ENCODE measurements at places on chromosomes 3 and 15. TPM values are rescaled to one million over a fixed set of nuclear protein-coding genes. Genes with fewer than 3 reads are reported as not detected.

- H3K27me3 ChIP-seq, result no peaks in the 10 kb centered on the region
- H3K4me1 ChIP-seq, result no peaks in the 10 kb centered on the region
- no peak for DNase-seq
- no peak overlapping the region for H3K4me3 ChIP-seq
Observed at GRCh38 chr3:135989242-135989641, 23.7 kb downstream of the PPP2R3A start.

DNA sequence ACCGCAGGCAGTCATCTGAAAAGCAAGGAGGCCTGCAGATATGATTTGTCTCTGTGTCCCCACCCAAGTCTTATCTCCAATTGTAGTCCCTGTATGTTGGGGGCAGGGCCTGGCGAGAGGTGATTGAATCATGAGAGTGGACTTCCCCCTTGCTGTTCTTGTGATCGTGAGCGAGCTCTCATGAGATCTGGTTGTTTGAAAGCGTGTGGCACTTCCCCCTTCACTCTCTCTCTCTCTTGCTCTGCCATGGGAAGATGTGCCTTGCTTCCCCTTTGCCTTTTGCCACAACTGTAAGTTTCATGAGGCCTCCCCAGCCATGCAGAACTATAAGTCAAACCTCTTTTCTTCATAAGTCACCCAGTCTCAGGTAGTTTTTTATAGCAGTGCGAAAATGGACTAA lies 83.3 kb downstream of the TMCO5A start:
- H3K27ac ChIP-seq, result no peak overlapping the region
- H3K36me3 ChIP-seq, result no peaks in the 10 kb centered on the region
- no peak for DNase-seq
- H3K4me3 ChIP-seq, result no peak overlapping the region
- no peaks in the 10 kb centered on the region for H3K4me1 ChIP-seq
- no peaks in the 10 kb centered on the region for H3K27me3 ChIP-seq

DNA sequence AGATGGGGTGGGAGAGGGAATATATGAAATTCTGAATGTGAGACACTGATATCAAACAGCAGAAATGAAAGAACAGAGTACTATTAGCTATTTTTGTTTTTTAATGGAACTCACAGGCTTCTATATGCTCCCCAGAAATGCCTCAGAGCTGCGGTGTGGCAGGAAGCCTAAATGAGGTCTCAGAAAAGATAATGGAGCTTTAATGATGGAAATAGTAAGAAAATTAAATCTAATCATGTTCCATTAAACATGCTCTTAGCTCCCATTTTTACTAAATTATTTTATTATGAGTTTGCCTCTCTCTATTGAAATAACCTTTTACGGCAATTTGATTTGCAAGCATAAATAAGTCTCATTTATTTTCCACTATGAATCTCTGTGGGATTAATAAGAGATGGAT lies 378.9 kb downstream of the ULK4 start:
- no peaks in the 10 kb centered on the region for H3K27me3 ChIP-seq
- H3K4me3 ChIP-seq, result no peak overlapping the region
- no peak for DNase-seq
- H3K36me3 ChIP-seq, result no peaks in the 10 kb centered on the region
- no peaks in the 10 kb centered on the region for H3K4me1 ChIP-seq

GRCh38 chr15:25725758-25726157 lies 137.4 kb downstream of the ATP10A start:
- no peaks in the 10 kb centered on the region for H3K36me3 ChIP-seq
- no peaks in the 10 kb centered on the region for H3K27me3 ChIP-seq
- H3K27ac ChIP-seq, result no peak overlapping the region
- no peak overlapping the region for H3K4me3 ChIP-seq

DNA sequence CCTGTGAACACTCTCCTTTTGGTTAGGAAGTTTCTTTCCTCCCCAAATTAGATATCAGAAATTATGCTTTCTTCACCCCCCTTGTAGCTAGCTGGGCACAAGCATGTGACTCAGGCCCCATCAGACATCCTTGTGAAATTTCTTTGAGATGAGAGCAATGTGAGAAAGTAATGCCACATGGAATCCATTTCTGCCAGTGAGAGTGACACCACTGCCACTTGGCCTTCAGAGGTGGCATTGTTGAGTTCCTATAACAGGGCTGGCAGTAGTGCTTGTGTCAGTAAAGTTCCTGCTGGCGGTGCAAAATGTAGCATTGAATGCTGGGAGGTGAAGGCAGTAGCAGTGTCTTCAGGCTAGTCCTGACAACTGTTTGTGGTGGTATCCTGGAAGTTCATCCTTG lies 80.7 kb upstream of the ZNF280D start:
- H3K36me3 ChIP-seq, result no peaks in the 10 kb centered on the region
- H3K27me3 ChIP-seq, result no peaks in the 10 kb centered on the region
- no peaks in the 10 kb centered on the region for H3K4me1 ChIP-seq
- H3K27ac ChIP-seq, result no peak overlapping the region
- H3K4me3 ChIP-seq, result no peak overlapping the region

DNA sequence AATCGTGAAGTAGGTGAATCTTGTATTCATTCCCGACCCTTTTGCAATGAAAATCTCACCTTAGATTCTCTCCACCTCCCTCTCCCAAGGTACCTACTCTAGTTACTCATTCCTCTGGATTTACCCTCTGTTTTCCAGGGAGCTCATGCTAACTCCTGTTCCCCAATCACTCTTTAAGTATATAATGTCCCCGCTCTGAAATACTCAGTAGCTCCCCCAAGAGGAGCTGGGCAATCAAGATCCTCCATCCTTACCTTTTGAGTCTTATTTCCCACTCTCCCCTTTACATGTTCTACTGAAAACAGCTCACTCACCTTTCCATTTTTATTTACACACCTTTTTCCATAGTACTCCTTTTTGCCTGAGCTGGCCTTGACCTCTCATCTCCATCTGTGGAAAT lies 599.9 kb downstream of the RBMS3 start:
- H3K4me1 ChIP-seq, result no peaks in the 10 kb centered on the region
- H3K36me3 ChIP-seq, result no peaks in the 10 kb centered on the region
- DNase-seq, result no peak

The C2CD4A gene
- total RNA-seq, result 0.13 TPM

- DNase-seq, result no peak
- H3K27me3 ChIP-seq, result no peaks in the 10 kb centered on the region
- H3K4me1 ChIP-seq, result peaks cover 10% of the 10 kb centered on the region
- no peak overlapping the region for H3K27ac ChIP-seq
Observed at GRCh38 chr3:44516230-44516629, 38.8 kb upstream of the ZNF445 start.

- no peaks in the 10 kb centered on the region for H3K36me3 ChIP-seq
- H3K4me3 ChIP-seq, result no peak overlapping the region
- H3K27me3 ChIP-seq, result peaks cover 49% of the 10 kb centered on the region
- no peaks in the 10 kb centered on the region for H3K4me1 ChIP-seq
Observed at GRCh38 chr15:96343113-96344059, 12.9 kb downstream of the NR2F2 start.

The ARGFX gene
- total RNA-seq, result not detected

The RAD18 gene
- total RNA-seq, result 38.5 TPM

- no peaks in the 10 kb centered on the region for H3K4me1 ChIP-seq
- H3K36me3 ChIP-seq, result no peaks in the 10 kb centered on the region
- DNase-seq, result no peak
- no peak overlapping the region for H3K4me3 ChIP-seq
- no peak overlapping the region for H3K27ac ChIP-seq
Observed at GRCh38 chr15:81880833-81881232, 165.0 kb downstream of the MEX3B start.

DNA sequence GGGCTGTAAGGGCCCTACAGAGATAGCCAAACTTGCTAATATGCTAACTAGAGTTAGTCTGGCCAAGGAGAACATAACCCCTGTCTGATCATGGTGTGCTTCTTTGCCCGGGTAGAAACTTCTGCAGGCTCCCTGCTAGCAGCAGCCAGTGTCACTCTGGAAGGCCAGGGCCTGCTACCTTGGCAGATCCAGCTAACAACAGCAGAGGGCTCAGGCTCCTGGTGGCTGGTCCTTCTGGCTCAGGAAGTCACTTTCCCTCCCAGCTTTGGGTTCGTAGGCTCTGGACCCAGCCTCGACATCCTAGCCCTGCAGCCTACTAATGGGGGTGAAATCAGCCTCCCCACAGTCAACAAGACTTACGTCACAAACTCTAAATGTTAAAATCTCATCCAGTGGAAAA lies 373.7 kb upstream of the RGMA start:
- no peak overlapping the region for H3K27ac ChIP-seq
- no peak overlapping the region for H3K4me3 ChIP-seq
- DNase-seq, result no peak
- no peaks in the 10 kb centered on the region for H3K27me3 ChIP-seq
- no peaks in the 10 kb centered on the region for H3K36me3 ChIP-seq

Data from CD8-positive, alpha-beta memory T cell (primary cell).